Cerebellar nuclear complex (tissue), 1 donor: ENCODE measurements at places on chromosomes 16 and 17.

GRCh38 chr17:32880671-32881453, 3.9 kb upstream of the MYO1D start:
- DNase-seq, result no peak

- no peak for DNase-seq
Observed at GRCh38 chr16:15542734-15543347, 100.1 kb downstream of the MARF1 start.

GRCh38 chr17:75571885-75572215, 15.8 kb upstream of the MYO15B start:
- DNase-seq, result no peak

DNA sequence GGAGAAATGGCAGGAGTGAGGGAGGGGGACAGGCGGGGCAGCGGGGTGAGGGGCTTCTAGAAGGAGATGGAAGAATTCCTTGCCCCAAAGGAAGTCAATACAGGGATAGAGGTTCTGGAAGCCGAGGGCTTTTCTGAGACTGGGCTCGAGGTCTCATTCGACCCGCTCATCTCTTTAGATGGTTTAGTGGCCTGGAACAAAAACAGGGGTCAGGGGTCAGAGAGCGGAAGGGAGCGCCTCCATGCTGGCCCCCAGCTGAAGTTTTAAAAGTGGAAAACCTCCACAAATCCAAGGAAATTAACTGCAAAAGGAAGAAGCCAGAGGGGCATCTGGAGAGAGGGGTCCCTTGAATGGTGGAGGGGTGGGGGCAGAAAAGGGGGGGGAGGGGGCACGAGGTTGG, 72.5 kb downstream of the SRCIN1 start:
- no peak for DNase-seq

DNA sequence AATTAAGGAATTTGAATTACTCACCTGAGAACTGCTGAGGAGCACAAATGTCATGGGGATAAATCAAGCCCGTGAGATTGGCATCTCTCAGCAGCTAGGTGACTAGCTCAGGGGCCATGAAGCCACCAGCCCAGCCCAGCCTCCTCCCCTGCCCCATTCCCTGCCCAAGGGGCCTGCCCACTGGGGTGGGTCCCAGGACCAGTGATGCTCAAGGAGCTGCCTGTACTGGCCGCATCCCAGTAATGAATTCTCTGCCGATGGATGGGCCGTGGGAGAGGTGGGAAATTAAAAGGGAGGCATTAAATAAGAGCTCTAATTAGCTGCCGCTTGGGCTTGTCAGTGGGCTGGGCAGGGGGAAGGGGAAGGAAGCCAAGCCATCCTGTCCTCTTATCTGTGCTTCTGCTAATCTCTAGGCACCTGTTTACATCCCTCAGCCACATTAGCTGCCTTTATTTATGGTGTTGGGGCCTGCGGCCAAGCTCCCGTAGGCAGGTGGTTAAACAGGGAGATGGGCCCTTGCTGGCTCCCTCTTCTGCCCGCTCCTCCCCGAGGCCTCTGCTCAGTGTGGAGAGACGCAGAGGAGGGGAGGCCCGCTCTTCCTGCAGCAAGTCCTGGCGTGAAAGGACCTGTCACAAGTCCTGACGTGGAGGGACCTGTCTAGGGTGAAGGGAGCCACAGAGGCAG, 48.8 kb downstream of the PIPOX start:
- DNase-seq, result no peak

- no peak for DNase-seq
Observed at GRCh38 chr17:69764146-69764545, 310.9 kb upstream of the KCNJ16 start.
